ENCODE measurements at places on chromosomes 3 and 15.

- DNase-seq, result no peak
Measured at GRCh38 chr3:42035007-42035406, 56.1 kb upstream of the TRAK1 start.

GRCh38 chr3:4460334-4460733 lies 6.7 kb downstream of the SUMF1 start:
- DNase-seq, result no peak

DNA sequence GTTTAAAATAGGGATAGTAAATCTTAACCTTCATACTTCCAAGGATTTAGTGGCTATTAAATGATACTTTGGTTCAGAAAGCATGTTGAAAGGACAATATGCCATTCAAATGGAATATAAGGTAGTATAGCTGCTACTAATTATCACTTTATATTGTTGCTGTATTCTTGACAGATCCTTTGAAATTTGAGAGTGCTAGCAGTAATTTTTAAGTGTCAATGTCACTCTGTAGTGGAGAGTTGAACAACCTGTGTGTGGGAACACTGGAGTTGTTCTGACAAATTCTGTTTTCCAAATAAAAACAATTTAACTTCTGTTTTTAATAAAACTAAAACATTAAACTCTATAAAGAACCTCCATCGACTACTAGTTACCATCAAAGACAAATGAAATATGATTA lies 565.7 kb downstream of the FGF12 start:
- DNase-seq, result no peak

DNA sequence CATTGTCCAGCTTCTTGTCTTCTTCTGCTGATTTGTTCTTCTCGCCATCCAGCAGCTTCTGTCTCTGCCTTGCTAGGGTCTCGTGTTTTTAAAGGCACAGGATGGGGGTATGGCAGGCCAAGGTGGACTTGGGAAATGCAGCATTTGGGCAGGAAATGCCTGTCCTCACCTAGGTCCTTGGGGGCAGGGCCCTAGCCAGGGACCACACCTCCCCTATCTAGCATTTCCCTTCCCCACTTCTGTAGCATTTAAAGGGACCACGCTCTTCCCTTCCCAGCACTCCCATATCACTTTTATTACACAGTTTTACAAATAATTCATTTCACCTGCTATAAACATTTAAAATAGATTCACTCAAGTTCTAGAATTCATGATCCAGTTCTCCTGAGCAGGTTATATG lies 315.4 kb upstream of the LMCD1 start:
- DNase-seq, result no peak

- DNase-seq, result no peak
Measured at GRCh38 chr3:149277331-149277813, 55.7 kb upstream of the CP start.

GRCh38 chr15:65875458-65875857 lies 6.2 kb downstream of the RAB11A start:
- DNase-seq, result no peak

DNA sequence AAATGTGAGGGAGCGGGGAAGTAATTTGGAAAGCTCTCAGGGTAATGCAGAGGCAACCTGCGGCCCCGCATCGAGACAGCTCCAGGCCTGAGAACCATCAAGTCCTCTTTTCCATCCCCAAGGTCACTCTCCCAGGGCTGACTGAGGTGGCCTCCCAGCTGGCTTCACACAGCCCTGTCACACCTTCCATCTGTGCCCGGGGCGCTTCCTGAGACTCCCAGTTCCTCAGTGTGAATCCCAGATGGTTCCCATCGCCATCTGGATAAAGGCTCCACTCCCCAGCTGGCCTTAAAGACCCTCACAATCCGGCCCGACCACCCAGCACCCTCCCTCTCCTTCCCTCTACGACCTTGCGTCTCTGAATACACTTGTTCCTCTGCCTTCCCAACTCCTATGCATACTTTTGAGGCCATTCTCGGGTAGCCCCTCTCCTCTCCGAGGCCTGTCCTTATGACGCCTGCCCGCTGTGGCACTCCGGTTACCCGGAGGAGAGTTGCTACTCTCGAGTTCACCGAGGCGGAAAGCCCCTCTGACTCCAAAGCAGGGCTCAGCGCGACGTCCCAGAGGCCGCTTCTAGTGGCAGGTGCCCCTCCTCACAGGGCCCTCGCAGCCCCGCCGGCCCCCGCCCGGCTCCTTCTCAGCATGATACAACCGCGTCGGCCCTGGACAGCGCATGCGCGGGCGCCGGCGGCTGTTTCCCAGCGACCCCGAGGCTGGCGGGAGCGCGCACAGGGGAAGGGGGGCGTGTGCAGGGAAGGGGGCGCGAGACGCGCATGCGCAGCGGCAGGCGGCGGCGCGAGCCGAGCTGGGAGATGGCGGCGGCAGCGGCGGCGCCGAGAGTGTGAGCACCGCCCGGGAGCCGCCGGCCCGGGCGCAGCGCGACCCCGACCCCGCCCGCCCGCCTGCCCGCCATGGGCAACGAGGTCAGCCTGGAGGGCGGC lies at the start of gene BSN:
TSS of gene BSN (plus strand) at position 786 of the 941 bp plus-strand sequence. CDS start at position 912, 126 bp downstream.
- DNase-seq, result peak; percentile 53

DNA sequence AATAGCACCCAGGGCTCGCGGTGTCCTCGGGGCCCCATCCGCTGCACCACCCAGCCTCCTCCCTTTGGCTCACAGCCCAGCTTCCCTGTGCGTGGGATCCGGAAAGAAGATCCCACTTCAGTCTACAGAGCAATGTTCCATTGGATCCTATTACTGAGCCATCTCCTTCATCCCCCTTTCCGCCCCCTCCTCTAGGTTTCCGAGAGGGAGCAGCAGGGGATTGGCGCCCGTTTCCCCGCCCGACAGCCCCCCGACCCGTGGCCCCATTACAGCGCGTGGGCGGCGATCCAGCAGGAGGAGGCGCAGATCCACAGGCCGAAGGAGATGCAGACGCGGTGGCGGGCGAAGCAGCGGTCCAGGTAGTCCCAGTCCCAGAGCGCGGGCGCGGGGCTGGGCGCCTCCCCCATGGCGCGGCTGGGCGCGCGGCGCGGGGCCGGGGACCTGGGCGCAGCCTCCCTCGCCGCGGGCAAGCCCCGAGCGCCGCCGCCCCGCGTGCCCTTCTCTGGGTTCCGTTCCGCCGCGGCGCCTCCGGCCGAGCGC lies 340 bp downstream of the TMEM44 start:
- no peak for DNase-seq

DNA sequence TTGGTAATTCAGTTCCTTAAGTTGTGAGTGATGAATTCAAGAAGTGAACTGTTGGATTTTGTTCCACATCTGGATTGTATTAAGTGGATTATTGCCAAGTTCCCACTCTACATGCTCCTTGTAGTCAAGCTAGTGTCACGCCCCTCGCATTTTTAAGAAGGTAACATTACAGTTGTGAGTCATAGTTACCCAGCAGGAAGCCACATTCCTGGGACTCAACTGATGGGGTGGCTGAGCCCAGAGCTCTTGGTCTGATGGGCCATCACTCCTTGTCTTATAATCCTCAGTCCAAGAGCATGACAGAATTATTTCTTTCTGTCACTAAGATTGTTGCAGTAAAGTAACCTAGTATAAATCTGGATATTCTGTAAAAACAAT lies 102.7 kb downstream of the PTPRG start:
- DNase-seq, result no peak

- no peak for DNase-seq
Measured at GRCh38 chr3:151197981-151198767, 4.8 kb downstream of the GPR171 start.

GRCh38 chr3:147418808-147419701 lies 9.9 kb downstream of the ZIC1 start:
- DNase-seq, result no peak

DNA sequence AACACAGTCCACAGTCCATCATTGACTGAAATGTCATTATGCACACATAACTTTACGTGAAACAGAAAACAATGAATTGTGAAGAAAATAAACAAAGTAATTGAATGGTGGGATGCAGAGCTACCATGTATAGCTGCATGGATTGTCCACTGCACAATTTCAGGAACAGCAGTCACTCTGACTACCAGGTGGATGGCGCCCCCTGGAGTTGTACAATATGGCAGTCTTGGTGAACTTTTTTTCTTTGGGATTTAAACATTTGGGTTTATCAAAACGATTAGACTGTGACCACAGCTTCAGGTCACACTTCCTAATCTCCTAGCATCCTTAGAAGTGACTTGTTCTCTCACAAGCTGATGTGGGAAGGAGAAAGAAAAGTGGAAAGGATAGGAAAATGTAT lies 48.9 kb upstream of the TCF12 start:
- DNase-seq, result no peak

GRCh38 chr3:63791974-63792373 lies 27.1 kb upstream of the C3orf49 start:
- no peak for DNase-seq

GRCh38 chr3:107765524-107765923 lies 242.8 kb downstream of the BBX start:
- DNase-seq, result no peak

- DNase-seq, result no peak
Measured at GRCh38 chr15:72196409-72197040, 1.1 kb downstream of the GRAMD2A start.

DNA sequence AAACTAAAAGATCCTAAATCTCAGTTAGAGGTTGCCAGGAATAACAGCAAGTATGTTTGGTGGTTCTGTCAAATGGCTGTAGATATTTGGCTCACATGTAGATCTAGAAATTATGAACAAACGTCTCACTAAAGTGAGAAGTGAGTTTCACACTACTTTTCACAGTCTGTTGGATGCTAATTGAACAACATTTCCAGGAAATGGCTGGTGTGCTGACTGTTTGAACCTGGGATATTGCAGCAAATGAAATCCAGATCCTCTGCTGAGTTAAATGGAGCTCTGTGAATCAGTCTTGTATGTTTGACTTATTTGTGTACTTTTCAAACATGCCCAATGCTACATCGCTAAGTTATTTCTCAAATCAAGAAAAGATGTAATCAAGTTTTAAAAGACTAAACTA lies 21.3 kb upstream of the RSL24D1 start:
- DNase-seq, result no peak

DNA sequence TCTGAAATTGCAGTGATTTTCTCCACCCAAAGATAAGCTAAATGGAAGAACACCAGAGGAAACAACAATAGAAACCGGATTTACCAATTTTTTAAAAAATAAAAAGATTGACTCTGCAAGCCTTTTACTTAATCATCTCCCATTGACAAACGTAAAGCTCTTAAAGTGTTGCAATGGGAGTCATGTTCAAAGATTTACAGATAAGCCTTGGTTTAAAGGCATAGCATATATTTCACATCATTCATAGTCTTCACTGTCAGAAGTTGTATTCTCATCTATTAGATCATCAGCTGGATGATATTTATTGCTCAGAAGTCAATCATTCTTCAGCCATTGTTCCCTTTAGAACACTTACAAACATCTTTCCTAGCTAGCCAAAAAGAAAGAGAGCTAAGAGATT lies 397.6 kb downstream of the GBE1 start:
- DNase-seq, result no peak

DNA sequence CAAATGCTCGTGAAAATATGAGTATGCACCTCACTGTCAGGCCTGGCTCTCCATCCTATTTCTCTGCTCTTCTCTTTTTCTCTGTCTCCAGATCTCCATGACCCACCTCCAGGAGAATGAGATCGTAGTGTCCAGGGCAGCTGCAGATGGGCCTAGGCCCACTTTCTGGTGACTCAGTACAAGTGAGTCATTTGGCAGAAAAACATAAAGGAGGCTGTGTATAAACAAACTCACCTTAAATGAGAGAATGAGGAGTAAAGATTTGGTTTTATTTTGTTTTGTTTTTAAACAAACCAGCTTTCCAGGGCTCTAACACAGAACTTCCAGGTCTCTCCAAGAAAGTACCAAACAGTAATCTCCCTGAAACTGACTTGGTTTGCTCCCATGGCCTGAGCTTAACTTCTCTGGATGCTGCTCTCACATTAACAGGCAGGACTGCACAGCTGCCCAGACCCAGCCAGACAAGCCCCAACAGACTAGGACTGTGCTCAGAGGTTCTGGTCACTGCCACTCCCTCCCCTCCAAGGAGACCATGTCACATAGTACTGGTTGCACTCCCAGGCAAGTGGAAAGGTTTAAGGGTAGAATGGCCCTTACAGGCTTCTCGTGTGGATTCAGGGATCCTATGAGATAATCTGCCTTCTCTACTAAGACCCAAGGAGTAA lies 1.5 kb upstream of the HEG1 start:
- DNase-seq, result no peak

DNA sequence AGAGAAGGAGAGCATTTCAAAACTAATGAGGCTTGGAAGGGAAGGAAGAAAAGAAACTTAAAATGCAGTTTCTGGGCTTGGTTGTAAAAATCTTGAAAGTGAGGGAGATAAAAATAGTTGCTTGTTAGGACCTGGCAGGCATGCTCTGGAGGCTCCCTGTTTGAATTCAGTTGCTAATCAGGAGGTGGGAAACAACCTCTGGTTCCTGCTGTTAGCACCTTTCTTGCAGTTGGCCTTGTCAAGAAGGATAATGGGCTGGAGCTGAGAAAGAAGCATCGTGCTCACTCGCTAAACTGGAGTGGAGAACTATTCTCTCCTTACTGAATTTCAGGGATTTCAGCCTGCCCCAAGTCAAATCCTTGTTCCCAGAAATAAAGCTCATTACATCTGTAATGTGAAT lies 23.4 kb downstream of the SNAPC5 start:
- DNase-seq, result no peak

DNA sequence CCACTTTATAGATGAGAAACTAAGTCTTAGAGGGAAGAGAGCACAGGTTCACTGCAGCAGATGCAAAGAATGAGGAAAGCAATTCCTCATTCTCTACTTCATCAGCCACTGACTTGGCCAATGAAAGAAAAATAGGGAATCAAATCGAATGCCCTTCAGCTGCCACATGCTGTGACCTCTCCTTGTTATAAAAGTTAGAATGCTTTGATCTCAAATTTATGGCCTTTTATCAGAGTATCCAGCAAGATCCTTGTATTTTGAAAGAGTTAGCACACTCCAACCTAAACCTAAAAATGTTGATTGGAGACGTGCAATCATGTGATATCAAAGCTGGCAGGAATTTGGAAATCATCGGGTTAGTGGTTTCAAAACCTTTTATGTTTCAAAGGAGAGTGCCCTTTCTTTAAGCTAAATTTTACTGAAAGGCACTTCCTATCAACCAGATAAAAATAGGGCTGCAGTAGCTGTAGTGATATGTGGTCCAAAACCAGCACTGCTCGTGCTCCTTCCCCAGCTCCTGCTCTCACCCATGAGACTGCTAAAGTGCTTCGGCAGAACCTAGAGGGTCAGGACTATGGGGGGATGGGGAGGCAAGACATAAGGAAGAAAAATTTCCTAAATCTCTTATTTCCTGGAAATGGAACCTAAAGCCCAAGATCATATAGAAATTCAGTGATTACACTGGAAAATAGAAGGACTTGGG lies 617.0 kb downstream of the PYDC2 start:
- DNase-seq, result no peak

DNA sequence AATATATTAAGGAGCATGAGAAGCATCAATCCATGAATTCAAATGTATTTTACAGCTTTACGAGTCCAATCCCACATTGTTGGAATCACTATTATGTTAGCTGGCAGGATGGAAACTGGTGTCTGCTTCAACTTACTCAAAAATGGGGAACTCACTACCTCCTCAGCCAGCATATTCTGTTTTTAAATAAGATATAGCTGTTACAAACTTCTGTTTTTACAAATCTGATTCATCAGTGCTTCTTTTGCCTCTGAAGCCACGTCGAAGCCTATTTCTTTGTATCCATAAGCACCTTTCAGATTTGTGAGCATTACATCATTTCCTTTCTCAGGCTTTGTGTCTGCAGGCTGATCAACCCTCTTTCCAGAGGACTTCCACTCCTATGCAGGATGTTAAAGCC lies 105.9 kb downstream of the TPRG1 start:
- no peak for DNase-seq

GRCh38 chr15:60574801-60575631 lies 96.1 kb upstream of the ICE2 start:
- no peak for DNase-seq
